ENCODE measurements at places on chromosomes 3 and 15. TPM values are rescaled to one million over a fixed set of nuclear protein-coding genes. Genes with fewer than 3 reads are reported as not detected.

GRCh38 chr3:71587958-71588357 is 4.4 kb upstream of the FOXP1 start:
- DNase-seq = no peak

Gene SCN11A
- 0.32 TPM for total RNA-seq

DNA sequence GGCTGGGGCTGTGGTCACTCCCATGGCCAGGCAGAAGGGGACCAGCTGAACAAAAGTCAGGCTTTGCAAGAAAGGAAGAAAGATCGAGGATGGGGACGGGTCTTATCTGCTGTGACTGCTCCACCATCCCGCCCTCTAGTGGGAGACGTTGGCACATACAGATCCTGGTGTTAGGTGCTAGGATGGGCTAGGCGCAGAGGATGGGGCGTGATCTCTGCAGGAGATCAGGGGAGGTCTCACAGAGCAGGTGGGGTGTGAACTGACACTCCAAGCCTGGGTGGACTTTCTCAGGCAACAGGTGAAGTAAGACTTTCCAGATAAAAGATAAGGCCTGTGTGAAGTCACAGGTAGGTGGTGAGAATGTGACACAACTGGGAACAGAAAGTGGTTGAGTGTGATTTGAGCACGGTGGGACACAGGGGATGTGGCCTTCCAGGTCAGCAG is 141.9 kb upstream of the SMAD3 start:
- DNase-seq = no peak

DNA sequence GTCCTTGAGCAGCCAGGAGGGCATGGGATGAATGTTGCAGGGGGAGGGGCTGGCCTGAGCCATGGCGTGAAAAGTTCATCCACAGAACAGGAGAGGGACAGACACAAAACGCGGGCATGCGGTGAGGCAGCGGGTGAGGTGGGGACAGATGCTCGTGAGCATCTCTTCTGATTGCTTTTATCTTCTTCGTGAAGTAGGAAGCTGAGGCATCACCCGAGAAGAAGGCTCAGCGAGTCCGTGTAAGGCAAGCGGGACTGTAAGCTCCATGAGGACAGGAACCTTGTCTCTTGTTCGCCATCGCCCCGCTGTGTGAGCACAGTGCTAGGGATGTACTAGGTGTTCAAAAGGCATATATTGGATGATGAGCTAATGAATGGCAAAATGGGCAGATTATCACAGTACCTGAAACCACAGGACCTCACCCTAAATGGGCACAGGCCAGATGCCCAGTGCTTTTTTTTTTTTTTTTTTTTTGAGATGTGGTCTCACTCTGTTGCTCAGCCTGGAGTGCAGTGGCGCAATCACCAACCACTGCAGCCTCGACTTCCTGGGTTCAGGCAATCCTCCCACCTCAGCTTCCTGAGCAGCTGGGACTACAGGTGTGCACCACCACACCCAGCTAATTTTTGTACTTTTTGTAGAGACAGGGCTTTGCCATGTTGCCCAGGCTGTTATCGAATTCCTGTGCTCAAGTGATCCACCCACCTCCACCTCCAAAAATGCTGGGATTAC is 46.8 kb downstream of the CPN2 start:
- no peak for DNase-seq

Gene CHP1
- total RNA-seq = 58.5 TPM

DNA sequence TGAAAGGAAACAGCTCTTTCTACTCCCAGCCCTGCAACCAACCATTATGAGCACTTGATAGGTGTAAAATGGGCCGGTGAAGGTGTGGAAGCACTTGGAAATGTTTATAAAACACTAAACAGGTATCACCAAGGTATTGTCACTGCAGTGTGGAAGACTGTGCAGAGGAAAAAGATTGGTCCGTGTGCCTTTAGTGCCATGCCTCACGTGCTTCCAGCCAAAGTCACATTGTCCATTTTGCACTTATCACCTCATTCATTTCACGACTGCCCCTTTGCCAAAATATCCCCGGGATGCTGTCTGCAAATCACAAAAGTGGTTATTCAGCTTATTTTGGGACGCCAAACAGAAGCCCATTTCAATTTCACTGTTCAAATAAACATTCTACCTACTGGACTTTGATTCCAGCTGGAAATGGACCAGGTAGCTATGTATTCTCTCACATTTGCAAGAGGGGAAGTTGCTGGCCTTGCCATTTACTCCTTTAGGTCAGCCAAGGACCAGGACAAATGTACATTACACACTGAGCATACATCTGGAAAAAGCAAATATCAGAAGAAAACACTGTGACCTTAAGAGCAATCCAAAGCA is 58.4 kb downstream of the ARRDC4 start:
- DNase-seq = no peak

- no peak for DNase-seq
Measured at GRCh38 chr15:89016549-89017041, 71.7 kb upstream of the ABHD2 start.

DNA sequence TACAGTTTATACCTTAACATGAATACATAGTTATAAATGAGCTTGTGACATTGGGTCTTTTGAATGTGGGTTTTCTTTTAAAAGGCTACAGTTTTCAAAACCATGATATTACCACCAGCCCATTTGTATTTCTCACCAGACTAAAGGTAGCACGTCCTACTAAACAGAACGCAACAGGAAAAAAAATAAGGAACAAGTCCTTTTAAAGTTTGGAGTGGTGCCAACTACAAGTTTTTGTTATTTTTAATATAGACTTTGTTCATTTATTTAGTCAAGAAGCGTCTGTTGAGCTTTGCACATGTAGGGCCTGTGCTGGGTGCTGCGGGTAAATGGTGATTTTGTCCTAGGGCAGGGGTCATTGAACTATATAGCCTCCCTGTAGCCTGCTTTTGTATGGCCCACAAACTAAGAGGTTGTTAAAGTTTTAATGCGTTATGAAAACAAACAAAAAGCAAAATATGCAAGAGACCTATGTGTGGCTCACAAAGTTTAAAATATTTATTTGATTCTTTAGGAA is 164.4 kb downstream of the GHSR start:
- no peak for DNase-seq

GRCh38 chr3:128932516-128933212 is 53.2 kb downstream of the ACAD9 start:
- DNase-seq = no peak

- no peak for DNase-seq
Measured at GRCh38 chr3:113329757-113330156, 111.5 kb downstream of the CFAP44 start.

GRCh38 chr15:89806559-89807550 is 7.8 kb downstream of the ANPEP start:
- DNase-seq = no peak

Data from naive thymus-derived CD4-positive, alpha-beta T cell (primary cell).